ENCODE measurements at places on chromosomes 12 and 14.

- no peak for DNase-seq
These were observed 336.9 kb upstream of the ATP2B1 start for GRCh38 chr12:90045559-90045958.

- DNase-seq: no peak
These were observed 132.8 kb upstream of the CRY1 start for GRCh38 chr12:107226126-107226525.

- no peak for DNase-seq
These were observed 154.4 kb upstream of the MAX start for GRCh38 chr14:65256714-65257113.

DNA sequence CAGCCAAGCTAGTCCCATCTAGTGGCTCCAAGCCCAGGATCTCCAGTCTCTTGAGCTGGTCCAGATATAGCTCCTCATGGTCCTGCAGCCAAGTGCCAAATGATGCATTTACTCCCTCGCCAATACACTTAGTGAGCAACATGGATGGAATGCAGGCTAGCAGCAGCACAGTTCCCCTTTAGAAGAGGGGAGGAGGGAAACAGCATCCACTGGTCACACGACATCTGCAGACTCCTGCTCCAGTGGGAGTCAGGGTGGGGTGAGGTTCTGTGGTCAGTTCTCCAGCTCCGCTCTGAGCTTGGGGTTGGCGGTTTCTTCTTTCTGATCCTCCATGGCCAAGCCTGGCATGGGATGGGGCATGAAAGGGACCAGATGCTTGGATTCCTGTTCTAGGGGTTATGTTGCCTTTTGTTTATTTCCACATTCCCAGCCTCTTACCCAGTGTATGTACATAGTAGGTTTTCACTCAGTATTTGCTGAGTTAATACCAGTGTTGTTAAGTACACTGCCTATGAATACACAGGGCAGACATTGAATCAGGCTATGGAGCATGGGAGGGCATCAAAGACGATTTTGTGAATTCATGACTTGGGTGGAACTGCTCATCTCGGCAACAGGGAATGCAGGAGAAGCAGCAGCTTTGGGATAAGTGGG, 57.3 kb downstream of the GALNT16 start:
- DNase-seq: no peak

- no peak for DNase-seq
These were observed 129.2 kb downstream of the KCNA5 start for GRCh38 chr12:5172886-5173285.

DNA sequence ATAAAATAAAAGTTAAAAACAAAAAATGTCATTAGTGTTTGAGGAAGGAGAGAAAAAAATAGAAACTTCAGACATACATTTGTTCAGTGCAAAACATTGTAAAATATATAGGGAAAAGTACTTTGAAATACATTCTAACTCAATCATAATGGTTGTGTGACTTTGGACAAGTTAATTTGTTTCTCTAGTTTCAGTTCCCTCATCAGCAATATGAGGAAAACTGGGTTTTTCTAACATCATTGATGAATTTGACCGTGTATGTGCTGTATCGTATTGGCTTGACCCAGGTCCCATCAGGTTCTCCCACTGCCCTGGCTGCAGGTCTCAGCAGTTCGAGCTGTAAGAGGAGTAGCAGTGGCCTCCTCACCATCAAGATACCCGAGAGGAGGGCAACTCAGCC, 173.9 kb upstream of the ATF7IP start:
- DNase-seq: no peak

- DNase-seq: no peak
These were observed 91.6 kb upstream of the SYT10 start for GRCh38 chr12:33531261-33531660.

DNA sequence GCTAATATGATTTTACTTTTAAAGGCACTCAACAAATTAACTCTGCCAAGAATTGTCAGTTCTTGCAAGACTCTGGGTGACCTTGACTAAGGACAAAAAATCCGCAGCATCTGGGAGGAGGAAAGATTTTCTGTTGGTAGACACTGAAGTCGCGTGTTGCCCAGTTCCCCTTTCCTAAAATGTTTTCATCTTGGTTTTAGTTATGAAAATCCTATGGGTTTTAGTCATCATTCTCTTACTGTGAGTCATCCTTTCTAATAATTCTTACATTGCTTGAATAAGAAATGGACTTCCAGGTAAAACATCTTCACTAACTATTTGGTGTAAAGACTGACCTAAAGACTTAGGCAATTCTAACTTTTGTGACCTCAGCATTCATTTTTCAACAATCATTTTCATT, 9.1 kb downstream of the GSG1 start:
- DNase-seq: no peak

Measured in DMS 273 treated with DMSO at 0.1 percent for 48 hours (cell line).